ENCODE measurements at places on chromosomes 6 and 20. TPM values are rescaled to one million over a fixed set of nuclear protein-coding genes. Genes with fewer than 3 reads are reported as not detected.

GRCh38 chr20:41247523-41248367, 69.8 kb downstream of the ZHX3 start:
- no peak for DNase-seq
- H3K4me3 ChIP-seq: no peak overlapping the region
- H3K27ac ChIP-seq: peak overlapping the region; percentile 9
- no peaks in the 10 kb centered on the region for H3K27me3 ChIP-seq

GRCh38 chr6:162053084-162053483, 674.5 kb downstream of the PRKN start:
- no peaks in the 10 kb centered on the region for H3K4me1 ChIP-seq
- no peak overlapping the region for H3K4me3 ChIP-seq
- DNase-seq: no peak
- no peak overlapping the region for H3K27ac ChIP-seq

DNA sequence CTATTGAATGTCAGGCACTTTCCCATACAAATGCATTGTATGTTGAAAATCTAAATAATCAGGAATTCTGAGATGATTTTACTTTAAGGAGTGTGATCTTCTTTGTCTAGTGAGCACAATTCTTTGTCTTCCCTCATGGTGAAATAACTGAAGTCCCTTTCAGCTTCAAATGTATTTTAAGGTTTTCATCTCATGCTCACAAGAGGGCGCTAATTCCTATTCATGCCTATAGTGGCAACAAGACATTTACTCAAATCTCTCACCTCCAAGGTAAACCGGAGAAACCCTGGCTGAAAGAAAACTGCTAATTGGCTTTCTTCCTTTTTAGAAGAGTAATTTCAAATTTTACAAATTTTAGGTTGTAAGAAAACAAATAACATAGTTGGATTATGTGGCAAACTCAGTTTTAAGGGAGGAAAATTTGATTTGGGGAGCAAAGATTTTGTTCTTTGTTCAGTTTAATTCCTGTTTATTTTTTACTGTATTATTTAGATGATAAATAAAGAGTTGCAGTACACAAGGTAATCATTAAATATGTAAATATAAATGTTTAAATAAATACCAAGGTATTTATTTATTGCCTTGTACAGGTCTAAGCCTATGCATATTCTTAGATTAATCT, 69.1 kb downstream of the SLC35F1 start:
- H3K27me3 ChIP-seq: no peaks in the 10 kb centered on the region
- H3K4me1 ChIP-seq: no peaks in the 10 kb centered on the region
- no peak overlapping the region for H3K27ac ChIP-seq
- peak; percentile 55 for DNase-seq
- no peaks in the 10 kb centered on the region for H3K36me3 ChIP-seq

DNA sequence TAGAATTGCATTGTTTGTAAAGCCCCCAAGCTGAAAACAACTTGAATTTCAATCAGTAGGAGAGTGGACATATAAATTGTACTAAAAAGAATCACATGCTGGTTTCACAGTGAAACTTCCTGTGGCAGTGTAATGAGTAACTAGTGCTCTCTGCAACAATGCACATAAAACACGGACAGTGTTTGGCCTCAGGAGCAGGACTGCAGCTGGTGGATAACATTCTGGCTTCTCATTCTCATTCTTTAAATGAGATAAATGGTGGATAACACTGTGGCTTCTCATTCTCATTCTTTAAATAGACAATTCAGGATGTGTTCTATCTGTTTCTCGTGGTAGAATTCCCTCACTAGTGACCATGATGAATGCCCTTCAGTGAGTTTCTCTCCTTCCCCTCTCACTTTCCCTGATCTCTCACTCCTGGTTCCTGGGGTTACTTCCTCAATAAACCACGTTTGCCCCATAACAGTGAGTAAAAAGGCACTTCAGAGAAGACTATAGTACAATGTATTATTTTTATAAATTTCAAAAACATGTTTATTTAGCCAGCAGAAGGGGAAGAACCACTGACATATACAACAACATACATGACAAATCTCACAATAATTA, 59.9 kb downstream of the SLC22A2 start:
- no peak overlapping the region for H3K27ac ChIP-seq
- H3K4me3 ChIP-seq: no peak overlapping the region
- no peaks in the 10 kb centered on the region for H3K36me3 ChIP-seq

Gene HCRTR2
- total RNA-seq: not detected

Gene VEGFA
- total RNA-seq: 150 TPM
